ENCODE measurements at places on chromosomes 1 and 21.

DNA sequence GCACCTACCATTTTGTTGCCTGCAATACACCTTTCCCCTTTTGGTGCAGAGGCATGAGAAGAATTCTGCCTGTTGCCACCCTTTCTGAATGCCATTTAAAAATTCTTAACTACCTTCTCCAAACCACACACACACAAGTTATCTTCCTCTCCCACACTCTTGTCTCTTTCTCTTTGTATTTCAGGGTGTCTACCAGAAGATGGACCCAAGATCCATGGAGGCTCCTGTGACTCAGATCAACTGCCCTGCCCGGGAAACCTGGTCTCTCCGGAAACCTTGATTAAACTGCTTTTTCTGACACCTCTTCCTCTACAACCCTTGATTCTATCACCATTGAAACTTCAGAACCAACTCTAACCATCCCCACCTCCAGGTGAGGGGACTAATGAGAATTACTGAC is 2.4 kb upstream of the TARS2 start:
- no peak for DNase-seq

- DNase-seq, result no peak
Measured at GRCh38 chr1:55059302-55060132, 20.2 kb downstream of the PCSK9 start.

DNA sequence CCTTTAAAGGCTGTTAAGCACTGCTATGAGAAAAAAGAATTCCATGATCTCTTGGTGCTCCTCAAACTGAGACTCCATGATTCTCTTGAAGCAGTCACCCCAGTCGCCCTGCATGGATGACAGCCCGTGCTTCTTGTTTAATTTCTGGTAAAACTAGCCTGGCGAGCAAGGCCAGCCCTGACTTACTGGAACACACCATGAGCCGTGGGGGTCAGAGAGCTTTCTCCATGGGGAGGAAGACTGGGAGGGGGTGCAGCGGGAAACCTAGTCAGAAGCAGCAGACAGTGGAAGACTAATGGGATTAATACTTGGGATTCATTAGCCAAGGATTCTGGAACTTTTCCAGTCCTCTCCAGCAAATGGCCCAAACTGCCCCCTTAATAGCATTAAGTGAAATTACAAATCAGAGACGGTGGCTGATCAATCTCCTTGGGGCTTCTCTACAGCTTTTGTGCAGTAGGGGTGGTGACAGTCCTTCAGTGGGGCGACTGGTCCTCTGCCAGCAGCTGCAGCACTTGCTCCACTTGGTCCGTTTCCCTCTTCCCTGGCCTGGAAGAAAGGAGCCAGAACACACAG is 57.2 kb upstream of the LRRN2 start:
- DNase-seq, result no peak

DNA sequence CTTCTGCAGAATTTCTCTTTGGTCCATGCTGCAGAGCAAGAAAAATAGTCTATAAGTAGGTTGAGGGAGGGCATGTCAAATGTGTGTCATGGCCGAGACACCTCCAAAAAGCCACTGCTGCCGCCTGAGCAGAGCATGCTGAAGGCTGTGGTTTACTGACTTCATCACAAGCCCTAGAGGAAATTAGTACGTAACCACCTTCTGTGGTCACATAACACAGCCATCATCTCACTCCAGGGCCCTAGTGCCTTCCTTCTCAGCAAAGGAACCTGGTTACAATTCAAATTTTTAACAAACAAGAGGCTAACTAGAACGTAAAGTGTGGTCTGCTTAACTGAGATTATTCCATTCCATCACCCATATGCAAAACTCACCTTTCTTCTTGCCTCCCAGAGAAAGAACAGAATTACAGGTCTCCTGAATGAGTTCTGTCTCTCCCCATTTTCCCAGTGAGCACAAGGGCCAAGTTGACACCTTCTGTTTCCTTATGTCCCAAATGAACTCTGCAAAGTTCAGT is at the start of gene PTPN22:
PTPN22 (minus strand) TSS at position 116 of the 517 bp plus-strand sequence.
- peak; percentile 92 for DNase-seq

DNA sequence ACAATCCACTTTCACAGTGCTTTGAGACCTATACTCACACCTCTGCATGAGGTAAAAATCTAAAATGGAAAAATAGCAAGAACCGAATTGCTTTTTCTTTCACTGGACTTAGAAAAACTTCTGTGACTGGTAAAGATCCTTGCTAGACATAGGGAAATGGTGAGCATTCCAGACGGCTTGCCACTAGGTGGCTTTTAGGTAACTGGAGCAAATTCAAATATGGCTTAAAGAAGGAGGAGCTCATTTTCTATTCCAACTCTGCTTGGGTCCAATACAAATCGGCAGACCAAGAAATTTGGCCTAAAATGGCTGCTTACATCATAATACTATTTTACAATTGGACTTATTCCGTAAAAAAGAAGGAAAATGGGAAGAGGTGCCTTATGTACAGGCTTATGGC is 977.9 kb downstream of the ADGRL2 start:
- no peak for DNase-seq

- DNase-seq, result no peak
Measured at GRCh38 chr1:194044892-194045291, 858.5 kb upstream of the B3GALT2 start.

GRCh38 chr1:200496937-200497336 is 87.1 kb upstream of the ZNF281 start:
- DNase-seq, result no peak

DNA sequence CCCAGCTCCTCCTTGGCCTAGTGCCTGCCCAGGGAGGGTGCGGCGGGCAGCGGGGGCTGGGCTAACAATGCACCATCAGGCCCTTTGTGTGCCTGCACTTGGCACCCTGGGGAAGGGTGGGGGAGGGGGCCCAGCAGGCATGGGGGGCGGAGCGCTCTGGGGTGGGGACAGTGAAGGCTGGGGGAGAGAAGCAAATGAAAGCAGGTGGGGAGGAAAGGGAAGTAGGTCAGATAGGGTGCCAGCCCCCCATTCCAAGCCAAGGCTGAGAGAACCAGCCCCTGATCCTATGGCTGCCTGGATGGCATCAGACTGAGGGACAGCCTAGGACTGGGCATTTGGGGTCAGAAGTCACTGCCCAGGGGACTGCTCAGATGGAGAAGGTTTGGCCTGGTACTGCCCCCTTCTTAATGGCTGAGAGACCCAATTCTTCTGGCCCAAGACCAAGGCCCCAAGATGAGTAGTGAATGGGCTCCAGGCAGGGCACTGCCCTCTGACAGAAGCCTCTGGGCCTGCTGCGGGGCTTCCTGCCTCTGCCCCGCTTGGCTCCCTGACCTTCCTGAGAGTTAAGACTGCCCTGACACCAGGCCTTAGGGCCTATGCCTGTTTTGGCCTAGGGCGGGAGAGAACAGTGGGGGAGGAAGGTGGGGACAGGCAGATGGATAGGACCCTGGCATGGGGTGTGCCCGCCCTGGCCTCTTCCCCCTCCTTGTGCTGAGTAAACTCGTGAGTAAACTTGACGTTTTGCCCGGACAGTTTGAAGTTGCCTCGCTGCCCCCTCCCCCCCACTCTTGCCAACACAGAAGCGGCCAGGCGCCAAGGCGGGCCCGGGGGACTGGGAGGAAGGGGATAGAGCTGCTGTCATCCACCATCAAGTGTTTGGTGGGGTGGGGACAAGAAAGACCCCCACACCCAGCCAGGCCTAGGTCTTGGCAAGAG is 2.7 kb downstream of the ZBTB7B start:
- peak; percentile 31 for DNase-seq

- DNase-seq, result no peak
Measured at GRCh38 chr1:17108786-17109185, 10.5 kb downstream of the PADI2 start.

DNA sequence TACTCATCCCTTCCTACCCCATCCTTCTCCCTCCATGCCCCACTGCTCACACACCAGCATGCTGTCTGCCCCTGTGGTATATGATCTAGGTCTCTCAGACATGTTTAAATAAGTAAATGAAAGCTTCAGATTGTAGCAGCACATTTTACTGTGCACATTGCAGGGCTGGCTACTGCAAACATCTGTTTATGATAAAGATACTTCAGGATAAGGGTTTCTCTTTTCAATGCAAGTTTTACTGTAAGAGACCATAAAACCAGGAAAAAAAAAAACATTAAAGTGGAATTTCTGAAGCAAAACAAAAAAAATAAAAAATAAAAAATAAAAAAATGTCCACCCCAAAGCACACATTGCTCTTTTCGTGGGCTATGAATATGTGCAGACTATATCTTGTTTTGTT is 184.4 kb downstream of the USH2A start:
- no peak for DNase-seq

DNA sequence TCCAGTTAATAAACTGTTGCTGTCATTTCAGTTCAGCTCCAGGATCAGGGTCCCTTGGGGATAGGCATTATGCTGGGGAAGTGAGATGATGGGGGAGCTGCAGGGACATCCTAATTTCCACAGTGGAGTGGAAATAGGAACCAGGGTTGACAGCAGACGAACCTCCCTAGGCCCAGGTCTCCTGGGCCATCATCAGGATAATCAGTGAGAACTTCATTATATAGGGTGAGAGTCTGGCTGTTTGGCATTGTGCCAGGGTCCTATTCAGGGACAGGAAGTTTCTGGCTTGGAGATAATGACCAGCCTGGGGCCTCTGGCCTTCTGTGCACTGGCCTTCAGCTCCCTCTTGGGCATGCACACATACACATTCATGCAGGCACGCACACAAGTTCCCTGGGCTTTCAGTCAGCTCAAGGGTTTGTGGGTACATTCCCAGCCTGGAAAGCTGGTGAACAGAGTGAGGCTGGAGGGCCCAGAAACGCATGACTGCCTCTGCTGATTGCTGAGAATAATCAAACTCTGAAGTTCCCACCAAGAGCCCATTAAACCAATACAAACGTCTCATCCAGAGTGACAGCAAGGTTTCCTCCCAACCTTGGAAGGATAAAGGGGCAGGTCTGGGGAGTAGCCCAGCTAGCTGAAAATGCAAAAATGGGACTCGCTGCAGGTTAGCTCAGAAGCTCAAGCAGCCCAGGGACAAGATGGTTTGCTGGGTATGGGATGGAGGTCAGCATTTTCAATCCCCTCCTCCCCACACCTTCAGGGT is 13.9 kb upstream of the LRIG2 start:
- no peak for DNase-seq

- DNase-seq, result peak; percentile 6
Measured at GRCh38 chr21:43805275-43805800, 16.0 kb downstream of the RRP1 start.

GRCh38 chr1:183126528-183126927 is 59.5 kb upstream of the LAMC2 start:
- DNase-seq, result no peak

DNA sequence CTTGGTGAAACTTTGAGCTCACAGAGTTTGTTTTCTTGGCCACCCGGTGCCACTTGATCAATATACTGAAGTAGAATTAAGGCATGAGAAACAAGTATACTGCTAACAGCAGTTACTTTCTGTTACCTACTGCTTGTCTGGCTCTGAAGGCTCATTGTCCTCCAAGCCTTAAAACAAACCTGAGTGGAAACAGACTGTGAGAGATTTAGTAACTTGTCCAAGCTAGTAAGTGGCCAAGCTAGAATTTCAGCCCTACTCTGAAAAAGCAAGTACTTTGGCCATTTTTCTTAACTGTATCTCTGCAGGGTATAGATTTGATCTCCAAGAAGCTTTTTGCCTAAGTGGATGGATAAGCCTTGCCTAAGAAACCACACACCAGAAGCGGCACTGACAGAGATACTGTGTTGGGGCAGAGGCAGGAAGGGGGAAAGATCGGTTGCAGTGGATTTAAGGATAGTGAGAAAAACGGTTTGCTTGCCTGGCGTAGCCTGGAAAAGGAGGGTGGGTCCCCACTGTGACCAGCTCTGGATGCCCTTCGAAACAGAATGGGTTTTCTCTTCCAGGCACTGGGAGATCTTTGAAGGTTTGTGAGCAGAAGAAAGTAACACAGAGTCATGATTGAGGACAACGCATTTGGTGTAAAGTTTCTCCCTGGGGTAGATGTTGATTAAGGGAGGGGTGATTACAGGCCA is 2.1 kb upstream of the MACO1 start:
- DNase-seq, result no peak

DNA sequence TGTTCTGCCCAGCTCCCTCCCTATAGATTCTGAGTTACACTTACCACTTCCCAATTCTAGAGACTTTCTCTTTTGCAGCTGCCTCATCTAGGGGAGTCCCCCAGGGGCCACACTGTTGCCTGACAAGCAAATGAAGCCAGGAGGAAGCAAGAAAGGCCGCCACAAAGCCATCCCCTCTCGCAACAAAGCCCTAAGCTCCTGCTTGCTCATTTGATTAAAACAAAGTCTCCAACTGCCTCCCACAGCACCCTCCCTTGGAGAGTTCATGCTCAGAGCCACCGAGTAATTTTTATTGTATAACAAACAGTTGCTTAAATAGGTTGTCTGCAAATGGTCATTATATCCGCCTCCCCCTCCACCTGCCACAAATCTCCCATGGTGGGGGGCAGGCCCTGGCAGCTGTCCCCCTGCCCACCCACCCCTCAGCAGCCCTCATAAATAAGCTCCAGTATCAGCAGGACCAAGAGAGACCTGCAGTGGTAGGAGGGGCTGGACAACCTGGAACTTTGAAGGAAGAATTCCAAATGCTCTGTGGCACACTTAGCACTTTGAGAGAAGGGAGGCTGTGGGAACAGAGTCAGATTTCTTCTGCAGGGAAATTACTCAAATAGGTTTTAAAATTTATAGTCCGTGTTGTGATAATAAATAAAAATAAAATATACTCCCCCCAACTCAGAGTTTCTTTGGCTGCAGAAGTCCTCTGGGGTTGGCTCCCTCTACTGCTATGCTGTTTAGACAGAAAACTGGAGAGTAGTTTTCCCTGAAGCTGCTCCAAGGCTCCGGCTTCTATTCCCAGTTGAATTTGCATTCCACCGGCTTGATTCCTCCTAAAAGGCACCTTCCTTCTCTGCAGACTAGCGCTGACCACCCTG is 237.5 kb downstream of the TTLL7 start:
- DNase-seq, result no peak

DNA sequence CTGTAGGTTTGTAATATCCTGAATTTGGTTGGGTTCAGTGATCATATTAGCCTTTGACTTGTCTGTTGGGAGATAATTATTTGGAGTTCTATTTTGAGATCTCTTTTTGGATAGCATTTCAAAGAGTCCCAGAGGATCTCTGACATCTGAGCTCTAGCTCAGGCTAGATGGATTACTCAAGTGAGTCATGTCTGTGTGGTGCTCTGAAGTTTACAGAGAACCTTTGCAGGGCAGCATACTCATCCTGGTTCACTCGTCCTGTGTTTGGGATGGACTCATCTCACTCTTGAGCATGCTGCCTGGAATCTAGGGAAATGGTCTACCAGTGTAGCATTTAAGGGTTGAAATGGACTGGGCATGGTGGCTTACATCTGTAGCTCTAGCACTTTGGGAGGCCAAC is 29.4 kb upstream of the BMP8A start:
- no peak for DNase-seq

GRCh38 chr1:50522691-50523342 is 99.6 kb upstream of the DMRTA2 start:
- no peak for DNase-seq

DNA sequence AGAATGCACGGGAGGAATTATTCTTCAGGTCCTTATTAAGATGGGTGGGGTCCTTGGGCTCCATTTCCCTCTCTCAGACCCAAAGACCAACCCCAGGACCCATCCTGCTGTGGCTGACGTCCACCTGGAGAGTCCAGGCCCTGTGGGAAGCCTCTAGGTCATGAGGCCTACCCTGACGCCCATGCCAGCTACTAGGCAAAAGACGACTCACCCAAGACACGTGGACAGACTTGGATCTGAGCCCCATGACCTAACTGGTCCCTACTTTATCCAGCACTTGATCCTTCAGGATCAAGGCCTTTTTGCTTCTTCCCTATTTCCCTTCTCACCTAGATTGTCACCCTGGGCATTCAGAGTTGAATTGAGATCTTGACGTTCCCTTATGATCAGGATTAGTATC is 56.0 kb upstream of the CASZ1 start:
- no peak for DNase-seq
